AG08395 (cell line): ENCODE measurements at places on chromosomes 16 and 17.

DNA sequence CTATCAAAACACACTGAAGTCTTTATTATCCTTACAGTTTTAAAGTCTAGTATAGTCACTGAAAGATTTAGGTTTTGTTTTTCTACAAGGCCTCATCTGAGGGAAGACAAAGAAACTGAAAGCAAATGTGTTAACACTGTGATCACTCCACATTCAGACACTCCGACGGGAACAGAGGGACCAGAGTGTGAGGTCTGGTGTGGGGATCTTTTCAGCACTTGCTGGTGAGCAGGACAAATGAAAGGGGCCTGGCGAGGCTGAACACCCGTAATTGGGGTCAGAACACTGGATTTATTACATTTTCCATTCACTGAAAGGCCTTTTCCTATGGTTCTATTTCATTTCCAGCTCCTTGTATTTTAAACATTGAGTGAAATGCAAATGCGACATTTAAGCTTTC, 910.5 kb downstream of the CDH11 start:
- DNase-seq, result peak; percentile 3

- DNase-seq, result no peak
Observed at GRCh38 chr17:61444831-61445230, 7.4 kb upstream of the TBX4 start.

- no peak for DNase-seq
Observed at GRCh38 chr16:56257239-56257638, 66.0 kb downstream of the GNAO1 start.

DNA sequence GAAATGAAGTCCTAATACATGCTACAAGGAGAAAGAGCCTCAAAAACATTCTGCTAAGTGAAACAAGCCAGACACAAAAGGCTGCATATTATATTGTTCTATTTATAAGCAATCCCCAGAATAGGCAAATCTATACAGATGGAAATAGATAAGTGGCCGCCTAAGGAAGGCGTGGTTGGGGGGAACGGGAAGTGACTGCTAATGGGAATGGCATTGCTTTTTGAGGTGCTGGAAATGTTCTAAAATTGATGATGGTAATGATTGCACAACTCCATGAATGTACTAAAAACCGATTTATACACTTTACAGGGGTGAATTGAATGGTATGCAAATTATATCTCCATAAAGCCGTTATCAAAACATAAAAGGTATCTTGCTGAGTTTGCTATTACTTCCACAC, 67.7 kb downstream of the GAS7 start:
- DNase-seq, result no peak

DNA sequence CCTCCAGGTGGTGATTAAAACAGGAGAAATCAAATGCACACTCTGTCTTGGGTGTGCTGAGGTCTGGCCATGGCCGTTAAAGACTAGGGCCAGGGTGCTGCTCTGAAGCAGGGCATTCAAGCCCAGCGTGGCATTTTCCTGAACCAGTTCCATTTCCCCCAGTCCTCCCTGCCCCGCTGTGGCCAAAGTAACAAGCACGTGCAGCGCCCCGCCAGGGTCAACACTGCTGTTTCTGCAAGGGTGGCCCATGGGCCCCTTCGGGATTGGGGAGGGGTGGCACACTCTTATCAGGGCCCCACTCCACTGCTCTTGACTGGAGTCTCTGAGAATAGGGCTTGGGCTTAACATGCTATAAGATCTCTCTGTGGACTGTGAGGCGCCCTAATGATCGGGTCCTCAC, 72.9 kb downstream of the IL21R start:
- no peak for DNase-seq

DNA sequence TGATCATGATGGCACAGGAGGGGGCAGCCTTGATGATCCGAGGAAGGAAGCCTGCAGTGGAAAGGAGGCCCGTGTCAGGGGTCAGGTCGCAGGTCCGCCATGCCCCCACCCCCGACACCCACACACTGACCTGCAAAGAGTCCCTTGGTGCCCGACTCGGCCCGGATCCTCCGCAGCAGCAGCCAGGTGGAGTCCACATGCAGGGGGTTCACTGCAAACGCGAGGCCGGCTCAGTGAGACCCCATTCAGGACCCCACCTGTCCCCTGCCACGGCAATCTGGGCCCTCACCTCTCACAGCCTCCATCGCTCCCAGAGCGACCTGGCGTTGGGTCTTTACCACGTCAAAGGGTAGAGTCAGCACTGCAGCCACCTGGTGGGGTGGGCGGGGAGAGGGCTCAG, 4.6 kb downstream of the SLC25A39 start:
- no peak for DNase-seq

DNA sequence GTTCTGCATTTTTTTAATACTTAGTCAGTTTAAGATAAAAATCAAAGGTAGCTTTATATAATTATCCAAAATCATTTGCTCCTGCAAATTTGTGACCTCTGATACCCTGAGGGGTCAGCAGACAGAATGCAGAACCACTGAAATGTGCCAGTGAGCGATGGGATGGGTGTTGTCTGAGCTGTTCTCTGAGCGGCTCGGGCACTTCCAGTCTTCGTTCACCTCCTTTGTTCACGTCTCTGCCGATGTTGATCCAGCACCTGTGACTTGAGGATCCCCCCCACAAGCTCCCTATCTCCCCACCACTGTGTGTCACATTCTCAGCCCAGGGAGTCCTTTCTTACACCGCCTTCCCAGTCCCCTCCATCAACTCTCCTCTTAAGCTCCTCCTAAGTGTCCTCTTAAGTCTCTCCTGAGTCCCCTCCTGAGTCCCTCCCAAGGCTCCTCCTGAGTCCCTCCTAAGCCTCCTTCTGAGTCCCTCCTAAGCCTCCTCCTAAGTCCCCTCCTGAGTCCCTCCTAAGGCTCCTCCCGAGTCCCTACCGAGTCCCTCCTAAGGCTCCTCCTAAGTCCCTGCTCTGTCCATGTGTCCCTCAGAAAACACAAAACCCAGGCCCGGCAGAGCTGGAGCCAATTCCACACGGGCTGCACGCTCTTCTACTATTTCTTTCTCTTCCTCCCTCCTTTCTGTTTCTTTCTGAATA, 47.5 kb downstream of the RNF213 start:
- DNase-seq, result no peak

GRCh38 chr16:852451-853185, 52.1 kb upstream of the GNG13 start:
- DNase-seq, result no peak

GRCh38 chr17:79955691-79956440, 79.8 kb downstream of the TBC1D16 start:
- DNase-seq, result no peak

GRCh38 chr17:31411707-31412285, 20.3 kb downstream of the RAB11FIP4 start:
- no peak for DNase-seq

- peak; percentile 66 for DNase-seq
Observed at GRCh38 chr16:84839956-84840355, 20.2 kb downstream of the CRISPLD2 start.
